Dermis blood vessel endothelial cell (primary cell): ENCODE measurements at places on chromosomes 5 and 9. TPM values are rescaled to one million over a fixed set of nuclear protein-coding genes. Genes with fewer than 3 reads are reported as not detected.

Gene CYSRT1
- total RNA-seq = 0.17 and 0.37 TPM in 2 replicates

GRCh38 chr5:181136361-181136955 is 5.5 kb upstream of the OR2V1 start:
- no peak for DNase-seq

DNA sequence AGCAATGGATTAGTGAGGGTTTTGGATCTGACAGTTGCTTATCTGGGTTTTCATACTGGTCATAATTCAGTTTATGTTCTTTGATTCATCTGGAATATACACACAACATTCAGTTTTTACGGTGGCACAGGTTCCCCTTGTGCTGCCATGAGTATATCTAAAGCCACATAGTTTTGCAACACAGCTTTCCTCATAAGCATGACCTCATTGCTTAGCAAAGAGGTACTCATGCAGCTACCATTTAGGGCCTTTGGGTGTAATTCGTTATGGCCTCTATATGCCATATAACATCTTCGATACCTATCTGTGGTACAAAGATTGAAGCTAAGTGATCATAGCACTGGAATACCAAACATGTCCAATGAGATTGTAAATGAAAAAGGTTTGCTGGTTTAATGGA is 2.9 kb upstream of the RBM22 start:
- no peak for DNase-seq

DNA sequence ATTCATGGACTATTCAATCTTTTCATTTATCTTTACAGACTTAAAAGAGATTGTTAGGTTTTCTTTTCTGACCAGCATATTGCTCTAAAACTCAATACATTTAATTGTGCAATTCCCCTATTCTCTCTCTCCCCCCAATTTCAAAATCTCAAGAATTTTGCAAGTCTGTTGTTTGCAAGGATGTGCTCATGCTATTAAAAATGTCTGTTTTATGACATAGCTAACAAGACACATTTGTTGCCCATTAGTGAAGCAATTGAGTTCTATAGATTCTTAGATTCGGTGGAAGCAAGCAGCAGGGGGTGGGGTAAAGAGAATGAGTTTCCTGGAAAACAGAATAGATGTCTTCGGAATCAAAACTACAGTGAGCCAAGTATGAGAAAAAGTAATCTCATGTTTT is 8.5 kb upstream of the CSNK1A1 start:
- DNase-seq = no peak

DNA sequence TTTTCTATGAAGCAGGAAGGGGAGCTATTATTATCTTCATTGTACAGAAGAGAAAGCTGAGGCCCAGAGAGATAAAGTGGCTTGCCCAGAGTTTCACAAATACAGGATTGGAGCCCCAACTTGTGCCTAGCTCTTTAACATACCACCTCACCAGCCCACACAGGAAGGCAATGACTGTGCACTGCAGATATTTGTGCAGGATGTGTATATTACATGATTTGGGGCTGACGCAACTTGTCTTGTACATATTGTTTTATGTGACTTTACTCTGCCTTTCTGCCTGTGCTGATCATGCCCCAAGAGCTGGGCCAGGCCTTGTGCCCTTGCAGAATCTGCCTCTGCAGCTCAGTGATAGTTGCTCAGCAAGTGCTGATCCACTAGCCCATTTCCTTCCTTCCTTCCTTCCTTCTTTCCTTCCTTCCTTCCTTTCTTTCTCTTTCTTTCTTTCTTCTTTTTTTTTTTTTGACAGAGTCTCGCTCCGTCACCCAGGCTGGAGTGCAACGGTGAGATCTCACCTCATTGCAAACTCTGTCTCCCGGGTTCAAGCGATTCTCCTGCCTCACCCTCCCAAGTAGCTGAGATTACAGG is 106.6 kb upstream of the TBCA start:
- peak; percentile 80 for DNase-seq
